Umbilical cord (tissue), 2 donors: ENCODE measurements at places on chromosomes 5 and 9. TPM values are rescaled to one million over a fixed set of nuclear protein-coding genes. Genes with fewer than 3 reads are reported as not detected.

DNA sequence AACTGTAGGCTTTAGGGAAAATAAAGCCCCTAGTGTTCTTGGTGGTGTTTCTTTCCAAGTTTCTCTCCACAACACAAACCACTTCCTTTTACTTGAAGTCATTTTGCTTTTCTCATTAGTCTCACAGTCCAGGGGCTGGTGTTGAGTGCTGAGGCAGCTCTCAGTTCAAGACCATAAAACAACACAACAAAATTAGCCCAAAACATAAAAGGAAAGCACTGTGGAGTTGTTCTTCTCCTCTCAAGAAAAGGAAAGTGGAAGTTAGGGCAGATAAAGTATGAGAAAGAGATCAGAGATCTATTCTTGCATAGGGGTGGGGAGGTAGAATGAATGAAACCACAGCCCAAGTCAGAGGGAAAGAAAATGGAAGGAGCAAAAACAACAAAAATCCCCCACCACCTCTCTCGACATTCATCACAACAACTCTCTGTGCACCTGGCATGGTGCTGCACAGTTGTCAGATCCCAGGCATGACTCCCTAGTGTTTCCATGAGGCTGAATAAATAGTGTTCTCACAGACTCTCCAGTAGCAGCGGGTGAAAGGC lies 569.9 kb downstream of the RAB3C start:
- no peak for DNase-seq

DNA sequence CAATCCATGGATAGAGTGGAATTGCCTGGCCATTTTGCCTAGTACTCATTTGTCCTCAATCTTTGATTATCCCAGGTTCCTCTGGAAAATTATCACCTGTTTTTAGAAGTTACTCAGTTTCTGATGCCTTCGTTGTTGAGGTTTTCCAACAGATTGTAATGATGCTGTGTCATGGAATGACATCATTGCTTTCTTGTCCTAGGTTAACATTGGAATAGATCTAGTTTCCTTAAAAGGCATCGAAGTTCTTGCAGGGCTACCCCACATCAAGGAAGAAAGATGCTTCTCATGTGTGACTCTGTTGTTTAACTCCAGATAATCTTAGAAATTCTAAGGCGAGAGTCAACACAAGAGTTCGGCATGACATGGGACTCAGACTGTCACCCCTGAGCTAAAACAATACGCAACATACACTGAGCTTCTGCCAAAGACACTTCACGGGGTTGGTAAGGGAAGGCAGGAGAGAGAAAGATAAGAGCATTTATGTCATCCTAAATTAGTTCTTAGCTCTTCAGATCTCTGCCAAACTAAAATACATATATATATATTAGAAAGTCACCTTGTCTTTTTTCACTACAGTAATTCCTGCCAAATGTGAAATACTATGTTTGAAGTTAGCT lies 293.2 kb upstream of the WWC1 start:
- DNase-seq, result no peak

DNA sequence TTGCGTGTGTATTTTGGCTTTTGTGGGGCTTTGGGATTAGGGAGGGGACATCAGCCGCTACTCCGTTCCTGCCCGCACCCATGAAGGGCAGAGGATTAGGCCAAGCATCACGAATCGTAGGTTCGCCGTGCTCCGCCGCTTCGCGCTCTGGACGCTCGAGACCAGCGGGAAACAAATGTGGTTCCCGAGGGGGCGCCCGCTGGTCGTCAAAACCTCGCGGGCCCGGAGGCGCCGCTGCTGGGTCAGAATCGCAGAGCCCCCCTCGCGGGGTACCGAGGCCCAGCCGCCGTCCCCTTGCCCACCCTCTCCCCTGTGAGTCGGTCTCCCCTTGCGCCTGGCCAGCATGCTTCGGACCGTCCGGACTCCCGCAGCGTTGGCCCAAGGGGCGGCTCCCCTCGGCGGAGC lies 2.3 kb upstream of the PAX5 start:
- no peak for DNase-seq

DNA sequence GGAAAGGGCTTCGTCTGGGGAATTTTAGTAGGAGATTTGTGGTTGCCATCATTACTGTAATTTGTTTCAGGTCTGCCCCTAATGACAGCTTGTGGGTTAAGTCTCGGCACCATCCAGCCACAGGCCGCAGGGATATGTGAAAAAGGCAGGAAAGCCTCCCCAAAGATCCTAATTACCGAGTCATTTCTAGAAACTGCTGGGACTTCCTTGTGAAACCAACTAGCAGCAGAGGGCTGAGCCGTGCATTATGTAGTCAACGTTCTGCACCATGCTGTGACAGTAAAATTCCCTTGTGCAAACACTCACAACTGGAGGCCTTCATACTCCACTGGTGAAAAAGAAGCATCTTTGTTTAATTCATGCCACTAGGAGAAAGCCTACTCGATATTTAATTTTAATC lies 230.3 kb downstream of the MPDZ start:
- no peak for DNase-seq

DNA sequence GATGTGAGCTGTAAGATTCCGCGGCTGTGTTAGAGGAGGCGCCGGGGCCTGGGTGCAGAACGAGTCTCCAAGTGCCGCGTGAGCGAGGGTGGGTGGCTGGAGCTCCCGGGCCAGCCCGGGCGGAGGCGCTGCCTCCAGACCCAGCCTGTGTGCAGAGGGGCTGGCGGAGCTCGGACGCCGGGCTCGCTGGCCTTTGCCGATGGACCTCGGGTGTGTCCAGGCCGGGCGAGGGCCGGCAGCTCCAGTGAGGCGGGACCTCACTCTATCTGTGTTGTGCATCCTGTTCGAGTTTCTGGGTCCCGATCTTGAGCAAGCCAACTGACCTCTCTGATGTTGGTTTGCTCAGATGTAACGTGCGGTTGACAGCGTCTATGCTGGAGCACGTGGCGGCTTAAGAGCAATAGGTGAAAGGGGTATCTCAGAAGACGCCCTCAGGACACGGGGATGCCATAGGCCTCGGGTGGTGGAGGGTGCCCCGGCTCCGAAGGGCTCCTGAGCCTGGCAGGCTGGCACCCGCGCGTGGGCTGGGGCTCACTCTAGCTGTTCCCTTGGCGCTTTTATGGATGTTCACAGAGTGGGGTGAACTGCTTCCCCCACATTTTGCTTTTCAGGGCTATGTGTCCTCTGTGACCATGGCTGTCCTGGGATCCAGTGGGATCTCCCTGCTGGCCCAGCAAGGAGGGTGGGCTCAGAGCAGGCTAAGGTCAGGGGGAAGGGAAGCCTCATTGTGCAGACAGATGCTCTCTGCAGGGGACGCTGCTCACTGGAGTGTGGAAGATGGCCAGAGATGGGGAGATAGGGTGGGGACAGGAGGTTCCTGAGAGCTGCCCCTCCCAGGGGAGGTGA lies 69.8 kb downstream of the MRPL36 start:
- DNase-seq, result no peak

- peak; percentile 70 for DNase-seq
These were observed 25.9 kb downstream of the ROPN1L start for GRCh38 chr5:10467281-10468198.

PCDHGB4 gene
- total RNA-seq, result 18.3 TPM

SLC34A3 gene
- not detected for total RNA-seq

PITX1 gene
- total RNA-seq, result 17.3 TPM
